Stimulated activated CD8-positive, alpha-beta memory T cell treated with anti-CD3 and anti-CD28 coated beads, Interleukin-2, amount 100 ng/mL, for 1 hour (primary cell): ENCODE measurements at places on chromosomes 2 and 18.

GRCh38 chr2:153717060-153717459 lies 154.7 kb upstream of the GALNT13 start:
- DNase-seq = no peak

DNA sequence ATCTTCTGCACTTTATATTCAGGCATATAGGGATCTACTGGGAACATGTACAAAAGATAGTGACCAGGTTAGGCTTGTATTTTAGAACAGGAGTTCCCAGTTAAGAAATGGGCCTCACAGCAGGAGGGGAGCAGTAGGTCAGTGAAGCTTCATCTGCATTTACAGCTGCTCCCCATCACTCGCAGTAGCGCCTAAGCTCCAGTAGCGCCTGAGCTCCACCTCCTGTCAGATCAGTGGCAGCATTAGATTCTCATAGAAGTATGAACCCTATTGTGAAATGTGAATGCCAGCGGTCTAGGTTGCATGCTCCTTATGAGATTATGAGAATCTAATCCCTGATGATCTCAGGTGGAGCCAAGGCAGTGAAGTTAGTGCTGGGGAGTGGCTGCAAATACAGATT lies 224.4 kb upstream of the CYRIA start:
- DNase-seq = no peak

DNA sequence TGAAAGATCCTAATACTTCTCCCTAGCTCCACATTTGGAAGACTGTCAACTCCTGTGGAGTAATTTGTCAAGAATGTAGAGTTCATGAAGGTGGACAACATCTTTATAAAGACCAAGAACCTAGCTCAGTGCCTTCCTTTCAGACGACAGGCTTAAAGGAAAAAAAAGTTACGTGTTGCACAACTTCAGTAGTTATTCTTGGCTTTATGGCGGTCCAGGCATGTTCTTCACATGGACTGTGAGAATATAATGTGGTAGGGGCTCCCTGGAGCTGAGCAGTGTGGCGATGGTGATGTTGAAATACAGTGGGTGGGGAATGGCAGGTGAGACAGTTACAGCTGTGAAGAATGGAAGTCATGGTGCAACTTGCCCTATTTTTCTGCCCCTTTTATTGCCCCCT lies 3.9 kb downstream of the TAF1B start:
- no peak for DNase-seq

GRCh38 chr2:102027036-102027980 lies 35.5 kb downstream of the IL1R2 start:
- DNase-seq = no peak

- no peak for DNase-seq
Observed at GRCh38 chr2:58826795-58827194, 585.7 kb upstream of the FANCL start.

GRCh38 chr2:18630101-18630500 lies 40.7 kb upstream of the NT5C1B start:
- no peak for DNase-seq

DNA sequence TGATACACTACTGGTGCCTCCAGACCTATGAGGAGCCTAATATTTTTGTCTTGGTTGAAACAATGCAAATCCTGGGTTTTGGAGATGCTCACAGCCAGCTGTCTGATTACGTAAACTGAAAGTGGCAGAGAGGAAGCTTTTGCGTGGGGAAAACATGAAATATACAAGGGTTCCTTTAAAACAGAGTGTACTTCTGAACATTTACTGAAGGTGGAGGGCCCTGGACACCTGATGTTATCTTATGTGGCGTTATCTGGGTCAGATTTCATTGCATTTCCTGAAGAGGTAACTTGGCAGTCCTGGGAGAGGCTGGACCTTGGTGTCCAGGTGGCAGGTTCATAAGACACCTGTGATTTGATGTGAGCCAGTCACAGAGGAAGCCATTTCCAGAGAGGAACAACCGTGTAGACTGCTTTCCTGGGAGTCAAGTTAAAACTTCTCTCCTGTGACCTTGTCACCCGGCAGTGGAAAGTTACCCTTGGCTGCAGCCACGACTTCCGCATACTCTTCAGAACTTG lies 105.0 kb downstream of the NEDD4L start:
- no peak for DNase-seq

GRCh38 chr2:118350621-118351020 lies 262.4 kb downstream of the INSIG2 start:
- no peak for DNase-seq

GRCh38 chr2:197284956-197285355 lies 25.6 kb downstream of the ANKRD44 start:
- no peak for DNase-seq

- DNase-seq = no peak
Observed at GRCh38 chr18:38241216-38241615, 675.6 kb upstream of the CELF4 start.

DNA sequence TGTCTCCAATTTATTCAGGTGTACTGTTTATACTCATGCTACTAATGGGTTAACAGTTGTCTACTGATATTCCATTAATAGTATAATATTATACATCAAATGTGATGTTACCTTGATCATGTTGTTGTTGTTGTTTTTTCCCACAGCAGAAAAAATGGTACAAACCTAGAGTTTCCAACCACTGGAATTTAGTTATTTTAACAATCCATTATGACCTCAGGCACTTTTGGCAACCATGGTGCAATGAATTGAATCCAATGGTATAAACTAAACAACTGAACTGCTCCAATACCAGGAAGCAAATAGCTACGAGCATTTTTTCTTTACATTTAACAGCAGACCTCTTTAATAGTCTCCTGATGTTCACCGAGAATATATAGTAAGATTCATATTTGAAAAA lies 31.0 kb upstream of the C2orf66 start:
- no peak for DNase-seq

GRCh38 chr2:148350199-148350598 lies 294.4 kb upstream of the EPC2 start:
- DNase-seq = no peak

GRCh38 chr2:45120546-45120945 lies 111.3 kb upstream of the SIX2 start:
- DNase-seq = no peak

DNA sequence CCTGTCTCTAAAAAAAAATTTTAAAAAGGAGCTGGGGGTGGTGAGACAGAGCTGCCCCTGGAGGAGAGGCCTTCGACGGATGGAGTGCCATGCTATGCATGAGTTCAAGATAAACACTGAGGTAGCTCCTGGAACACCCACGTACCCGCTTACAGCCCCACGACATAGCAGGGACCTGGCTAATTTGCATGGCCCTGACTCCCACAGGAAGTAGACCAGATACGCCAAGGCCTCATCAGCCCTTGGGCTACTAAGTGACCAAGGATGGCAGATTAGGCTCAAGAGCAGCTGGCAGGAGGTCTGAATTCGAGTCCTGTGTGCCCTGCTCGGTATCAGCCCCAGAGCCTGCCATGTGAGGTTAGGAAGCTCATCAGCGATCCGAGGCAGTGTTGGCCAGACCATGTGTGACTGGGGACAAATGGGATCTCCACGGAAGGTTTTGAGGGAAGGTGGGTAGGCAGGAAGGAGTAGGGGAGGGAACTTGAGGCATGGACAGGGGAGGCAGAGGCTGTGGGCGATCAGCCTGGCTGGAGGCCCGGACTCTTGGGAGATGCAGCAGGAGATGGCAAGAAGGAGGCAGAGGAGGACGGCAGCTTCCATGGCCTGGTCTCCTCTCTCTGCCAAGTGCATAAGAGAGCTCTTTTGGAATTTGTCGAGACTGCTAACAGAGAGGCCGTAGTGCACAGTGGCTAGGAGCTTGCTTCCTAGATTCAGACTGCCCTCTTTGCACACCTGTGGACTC lies 218.3 kb downstream of the GLI2 start:
- DNase-seq = no peak

DNA sequence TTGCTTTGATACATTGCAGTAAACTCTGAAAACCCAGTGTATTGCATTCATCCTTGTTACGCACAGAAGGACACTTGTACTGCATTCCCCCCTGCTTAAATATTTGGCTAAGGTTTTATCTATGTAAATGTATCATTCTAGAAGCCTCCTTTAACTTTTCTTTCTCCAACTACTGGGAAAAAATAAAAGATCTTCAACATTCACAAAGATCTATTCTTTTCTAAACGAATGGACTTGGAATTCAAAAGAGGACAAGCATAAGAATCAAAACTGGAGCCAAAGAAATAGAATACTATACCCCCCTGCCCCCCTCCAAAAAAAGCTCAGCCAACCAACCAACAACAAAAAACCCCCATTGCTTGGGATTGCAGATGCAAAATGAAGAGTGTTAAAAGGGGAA lies 136.9 kb downstream of the EPHA4 start:
- no peak for DNase-seq

DNA sequence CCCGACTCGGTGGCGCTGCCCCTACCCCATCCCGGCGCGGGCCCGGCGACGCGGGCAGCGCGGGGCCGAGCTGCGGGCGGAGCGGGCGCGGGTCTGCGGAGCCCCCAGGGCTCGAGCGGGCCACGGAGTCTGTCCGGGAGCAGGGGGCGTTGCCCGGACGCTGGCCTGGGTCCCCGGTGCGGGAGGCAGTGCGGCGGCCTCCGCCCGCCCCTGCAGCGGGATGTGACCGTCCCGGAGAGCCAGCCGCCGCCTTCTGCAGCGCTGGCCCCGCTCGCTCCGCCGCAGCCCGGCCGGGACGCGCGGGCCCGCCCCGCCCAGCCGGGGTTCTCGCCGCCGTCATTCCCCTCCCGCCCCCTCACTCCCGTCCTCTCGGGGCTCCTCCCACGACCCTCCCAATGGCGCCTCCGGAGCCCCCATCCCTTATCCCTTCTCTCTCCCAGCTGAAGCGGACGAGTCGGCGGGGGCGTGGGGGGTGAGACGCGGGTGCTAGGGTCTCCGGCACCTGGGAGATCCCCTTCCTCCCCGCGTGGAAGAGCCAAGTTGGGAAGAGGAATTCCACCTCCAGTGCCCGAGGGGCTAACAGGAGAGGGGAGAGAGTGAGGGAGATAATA lies at the start of gene FNDC4:
TSS of gene FNDC4 (minus strand) at position 257 of the 611 bp plus-strand sequence. CDS start 521 bp downstream, outside the sequence.
- DNase-seq = no peak

- no peak for DNase-seq
Observed at GRCh38 chr18:41642756-41643155, 312.3 kb upstream of the PIK3C3 start.

- no peak for DNase-seq
Observed at GRCh38 chr2:171547256-171547655, 25.0 kb downstream of the CYBRD1 start.
